ENCODE measurements at places on chromosomes 2 and 18. TPM values are rescaled to one million over a fixed set of nuclear protein-coding genes. Genes with fewer than 3 reads are reported as not detected.

M1AP gene
- not detected for total RNA-seq

PTH2R gene
- 0.18 TPM for total RNA-seq

CCDC102B gene
- 13.3 TPM for total RNA-seq

LINC00305 gene
- not detected for total RNA-seq

THUMPD2 gene
- 14.8 TPM for total RNA-seq

LIMS4 gene
- 16.0 TPM for total RNA-seq

HDHD2 gene
- 30.1 TPM for total RNA-seq

TAF1B gene
- 21.9 TPM for total RNA-seq

PDE11A gene
- 0.78 TPM for total RNA-seq

GYPC gene
- 91.2 TPM for total RNA-seq

- DNase-seq = no peak
Measured at GRCh38 chr2:60498127-60498815, 55.2 kb downstream of the BCL11A start.

GRCh38 chr2:174248187-174248997, at the start of gene OLA1:
TSS of gene OLA1 (minus strand) at chr2:174248532. CDS start at chr2:174246815, 1,717 bp downstream.
- DNase-seq = peak; percentile 97

DNA sequence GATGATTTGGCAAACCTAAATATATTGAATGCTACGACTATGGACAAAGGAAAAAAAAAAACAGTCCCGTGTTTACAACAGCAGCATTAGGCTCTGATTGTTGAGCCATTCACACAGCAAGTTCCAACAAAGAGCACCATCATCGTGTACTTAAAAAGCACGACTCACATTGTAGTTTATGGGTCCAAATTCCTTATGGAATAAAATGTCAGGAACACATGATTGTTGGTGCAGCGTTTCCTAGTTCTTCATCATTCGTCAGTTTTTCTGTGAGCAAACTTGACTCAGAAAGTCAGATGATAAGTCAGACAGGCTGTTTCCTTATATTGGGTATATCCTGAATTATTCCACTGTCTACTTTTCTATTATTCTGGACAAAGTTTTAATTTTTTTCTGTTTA, 10.0 kb upstream of the KIDINS220 start:
- no peak for DNase-seq

GRCh38 chr2:174138161-174138560, 110.2 kb downstream of the OLA1 start:
- DNase-seq = no peak

DNA sequence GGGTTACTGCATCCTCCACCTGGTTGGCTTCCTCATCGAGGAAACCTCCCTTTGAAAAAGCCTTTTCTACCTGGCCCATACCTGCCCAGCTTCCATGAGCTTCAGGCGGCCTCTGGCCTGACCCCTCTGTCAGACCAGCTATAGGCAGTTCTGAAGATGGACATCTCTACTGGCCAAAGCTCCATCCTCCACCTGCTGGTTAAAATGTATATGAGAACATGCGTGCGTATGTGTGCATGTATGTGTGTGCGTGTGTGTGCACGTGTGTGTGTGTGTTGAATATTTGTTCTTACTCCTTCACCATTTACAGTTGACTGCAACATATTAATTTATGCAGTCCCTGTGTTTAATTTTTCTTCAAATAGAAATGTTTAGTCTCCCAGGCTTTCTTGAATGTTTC, 642.4 kb upstream of the RAB6C start:
- DNase-seq = no peak

DNA sequence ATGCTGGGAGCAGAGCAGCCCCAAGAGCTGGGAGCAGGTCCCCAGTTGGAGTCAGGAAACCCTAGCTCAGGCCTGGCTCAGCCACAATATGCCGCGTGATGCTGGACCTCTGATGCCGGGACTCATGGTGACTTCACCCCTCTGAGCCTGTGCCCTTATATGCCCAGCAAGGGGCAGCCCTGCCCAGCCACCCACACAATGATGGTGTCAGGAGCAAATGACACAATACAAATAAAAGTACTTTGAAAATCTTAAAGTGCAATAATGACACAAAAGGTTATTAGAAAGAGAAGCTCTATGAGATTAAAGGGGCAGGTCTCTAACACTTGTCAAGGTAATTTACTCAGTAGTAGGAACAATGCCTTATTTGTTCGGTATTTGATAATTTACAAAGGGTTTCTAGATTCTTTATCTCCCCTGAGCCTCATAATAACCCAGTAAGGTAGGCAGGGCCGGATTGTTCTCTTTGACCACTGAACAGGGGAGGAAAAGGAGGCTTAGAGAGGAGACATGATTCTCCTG, 18.3 kb upstream of the KIF3C start:
- DNase-seq = peak; percentile 88

GRCh38 chr2:242020196-242021004, 150.9 kb downstream of the RTP5 start:
- peak; percentile 66 for DNase-seq

DNA sequence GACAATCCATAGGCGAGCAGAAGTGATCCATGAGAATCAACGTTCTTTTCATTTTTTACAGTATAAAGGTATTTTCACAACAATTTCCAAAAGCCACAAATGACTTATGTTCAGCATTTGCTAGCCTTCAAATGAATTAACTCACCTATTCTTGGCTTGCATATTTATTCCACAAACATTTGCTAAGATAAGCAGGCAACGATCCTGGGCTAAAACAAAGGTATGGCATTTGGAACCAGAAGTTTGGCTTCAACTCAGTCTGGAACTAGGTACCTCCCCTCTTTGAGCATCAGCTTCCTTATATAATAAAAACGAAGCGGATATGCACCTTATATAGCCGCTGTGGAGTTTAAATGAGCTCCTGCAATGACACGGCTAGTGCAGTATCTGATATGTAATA, 20.5 kb downstream of the CYRIA start:
- no peak for DNase-seq

GRCh38 chr2:9417725-9418124, 5.6 kb downstream of the ITGB1BP1 start:
- no peak for DNase-seq

GRCh38 chr2:197378494-197379307, 56.1 kb downstream of the SF3B1 start:
- no peak for DNase-seq

DNA sequence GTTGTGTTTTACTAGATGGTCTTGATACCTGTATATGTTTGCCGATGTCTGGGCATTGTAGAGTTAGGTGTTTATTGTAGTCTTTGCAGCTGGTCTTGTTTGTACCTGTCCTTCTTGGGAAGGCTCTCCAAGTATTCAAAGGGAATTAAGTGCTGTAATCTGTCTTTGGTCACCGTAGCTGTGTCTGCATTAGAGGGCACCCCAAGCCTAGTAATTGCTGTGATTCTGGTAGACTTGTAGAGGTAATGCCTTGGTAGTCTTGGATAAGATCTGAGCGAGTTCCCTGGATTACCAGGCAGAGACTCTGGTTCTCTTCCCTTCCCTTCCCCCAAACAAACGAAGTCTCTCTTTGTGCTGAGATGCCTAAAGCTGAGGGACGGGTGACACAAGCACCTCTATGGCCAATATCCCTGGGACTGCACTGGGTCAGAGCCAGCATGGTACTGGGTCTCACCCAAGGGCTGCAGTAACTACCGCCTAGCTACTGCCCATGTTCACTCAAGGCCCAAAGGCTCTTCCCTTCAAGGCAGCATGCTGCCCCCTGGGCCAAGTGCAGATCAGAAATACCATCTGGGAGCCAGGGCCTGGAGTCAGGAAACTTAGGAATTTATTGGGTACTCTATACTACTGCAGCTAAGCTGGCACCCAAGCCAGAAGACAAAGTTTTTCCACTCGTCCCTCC, 27.1 kb downstream of the STPG4 start:
- DNase-seq = no peak

DNA sequence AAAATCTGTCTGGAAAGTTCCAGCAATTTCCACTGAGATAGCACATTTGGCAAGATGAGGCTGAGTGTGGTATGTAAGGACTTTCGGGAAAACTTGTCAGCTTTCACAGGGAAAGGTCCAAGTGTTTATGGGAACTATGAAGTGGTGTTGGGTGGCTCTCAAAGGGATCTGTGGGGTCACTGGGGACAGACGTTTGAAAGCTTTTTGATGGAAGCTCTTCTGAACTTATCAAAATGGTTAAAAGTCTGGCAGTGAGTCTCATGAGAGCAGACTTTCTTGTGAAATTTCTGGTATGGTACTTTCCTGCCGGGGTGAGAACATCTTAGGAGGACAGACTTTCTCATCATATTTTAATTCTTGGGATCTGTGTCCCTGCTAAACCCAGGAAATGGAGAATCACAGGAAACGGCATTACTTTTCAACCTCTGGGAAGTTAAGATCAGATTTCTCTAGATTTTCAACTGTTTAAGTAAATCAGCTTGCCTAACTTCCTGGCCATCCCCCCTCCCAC, 546.3 kb upstream of the ZEB2 start:
- DNase-seq = no peak

GRCh38 chr18:44731530-44732237, 51.0 kb downstream of the SETBP1 start:
- no peak for DNase-seq

GRCh38 chr2:200021449-200022114, 66.2 kb downstream of the MAIP1 start:
- no peak for DNase-seq

DNA sequence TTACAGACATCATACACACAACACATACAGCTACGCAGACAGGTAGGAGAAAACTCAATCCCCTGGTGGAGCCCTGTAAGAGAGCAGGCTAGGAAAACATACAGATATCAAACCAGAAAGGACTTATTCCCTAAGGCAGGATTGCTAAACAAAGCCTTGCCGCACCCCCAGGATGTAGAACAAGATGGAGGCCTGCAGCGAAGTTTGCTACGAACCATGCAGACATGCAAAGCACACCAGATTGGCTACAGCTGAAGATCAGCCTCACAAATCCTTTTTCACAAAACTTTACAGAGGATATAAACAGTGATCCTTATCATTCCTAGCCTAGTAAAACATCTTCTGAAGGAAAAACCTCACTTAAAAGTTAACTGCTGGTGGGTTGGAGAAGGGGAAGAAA, 28.3 kb downstream of the C18orf54 start:
- DNase-seq = no peak

DNA sequence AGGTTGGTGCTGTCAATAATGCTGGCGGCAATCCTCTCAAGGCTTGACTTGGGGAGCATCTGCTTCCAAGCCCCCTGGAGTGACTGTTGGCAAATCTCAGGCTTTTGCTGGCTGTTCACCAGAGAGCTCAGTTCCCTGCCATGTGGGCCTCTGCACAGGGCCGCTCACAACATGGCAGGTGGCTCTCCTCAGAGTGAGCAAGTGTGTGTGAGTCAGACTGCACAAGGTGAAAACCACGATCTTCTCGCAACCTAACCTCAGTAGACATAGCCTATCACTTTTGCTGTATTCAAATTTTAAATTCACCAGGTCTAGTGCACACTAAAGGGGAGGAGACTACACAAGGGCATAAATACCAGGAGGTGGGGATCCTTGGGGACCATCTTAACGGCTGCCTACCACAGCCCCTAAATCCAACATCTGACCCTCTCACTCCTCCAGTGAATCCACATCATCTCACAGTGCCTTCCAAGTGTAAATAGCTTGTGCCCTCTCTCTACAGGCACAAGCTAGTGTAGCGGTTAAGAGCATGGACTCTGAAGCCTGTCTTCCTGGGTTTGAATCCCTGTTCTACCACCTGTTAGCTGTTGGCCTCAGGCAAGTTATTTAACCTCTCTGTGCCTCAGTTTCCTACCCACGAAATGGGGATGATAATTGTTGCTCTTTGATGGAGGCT, 187.7 kb upstream of the CXCR4 start:
- no peak for DNase-seq

DNA sequence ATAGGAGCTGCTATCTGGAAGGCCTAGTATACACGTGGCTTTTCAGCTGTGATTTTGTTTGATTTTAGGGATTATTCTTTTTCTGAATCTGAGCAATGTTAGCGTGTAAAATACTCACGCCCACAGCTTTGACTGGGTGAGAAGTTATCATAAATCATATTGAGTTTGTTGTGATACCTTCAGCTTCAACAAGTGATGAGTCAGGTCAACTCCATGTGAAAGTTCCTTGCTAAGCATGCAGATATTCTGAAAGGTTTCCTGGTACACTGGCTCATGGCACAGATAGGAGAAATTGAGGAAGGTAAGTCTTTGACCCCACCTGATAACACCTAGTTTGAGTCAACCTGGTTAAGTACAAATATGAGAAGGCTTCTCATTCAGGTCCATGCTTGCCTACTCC, at the start of gene GKN1:
Gene GKN1, plus strand, starts transcription at position 386 of the 400 bp plus-strand sequence. CDS start 42 bp downstream, outside the sequence.
- DNase-seq = no peak

DNA sequence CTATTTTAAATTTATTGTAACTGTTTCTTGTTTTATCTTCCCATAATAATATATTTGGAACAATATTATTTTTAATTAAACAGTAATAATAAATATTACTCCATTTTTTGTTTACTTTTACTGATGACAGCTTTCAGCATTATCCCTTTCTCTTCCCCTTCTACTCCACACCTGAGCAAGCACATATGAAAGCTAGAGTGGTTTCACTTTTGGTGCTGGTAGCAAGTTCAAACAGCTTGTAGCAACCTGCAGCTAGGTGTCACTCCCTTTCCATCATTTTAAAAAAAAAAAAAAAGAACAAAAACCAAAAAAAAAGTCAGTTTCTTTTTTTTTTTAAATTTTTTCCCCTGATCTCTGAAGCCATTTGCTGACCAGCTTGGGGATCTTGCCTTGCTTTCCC, 801.8 kb downstream of the CCDC85A start:
- no peak for DNase-seq

GRCh38 chr2:205367331-205367935, 314.9 kb upstream of the NRP2 start:
- no peak for DNase-seq

- peak; percentile 78 for DNase-seq
Measured at GRCh38 chr2:85409845-85410583, at the start of gene CAPG. TSS of gene CAPG (minus strand) at chr2:85410366. CDS start at chr2:85402145, 8,221 bp downstream.

DNA sequence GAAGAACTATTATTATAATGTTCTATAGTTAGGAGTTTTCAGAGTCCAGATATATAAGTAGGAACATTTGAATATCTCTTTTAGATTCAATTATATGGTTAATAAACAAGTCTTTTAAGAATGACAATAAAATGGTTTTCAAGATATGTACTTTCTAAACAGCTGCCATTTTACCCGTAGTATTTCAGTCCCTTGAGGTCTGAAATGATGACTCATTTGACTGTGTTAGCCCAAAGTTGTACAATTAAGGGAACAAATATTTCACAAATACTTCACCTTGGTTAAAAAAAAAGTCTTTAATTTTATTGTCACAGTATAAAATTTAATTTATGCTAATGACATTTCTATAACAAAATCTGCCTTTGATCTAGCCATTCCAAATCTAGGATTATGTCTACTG, 91.6 kb upstream of the TANK start:
- no peak for DNase-seq

- DNase-seq = no peak
Measured at GRCh38 chr2:146540271-146540932, 1304.4 kb upstream of the ACVR2A start.
